ENCODE measurements at places on chromosomes 6 and 20. TPM values are rescaled to one million over a fixed set of nuclear protein-coding genes. Genes with fewer than 3 reads are reported as not detected.
A peak's percentile ranks its signal among the peaks of the same experiment; 100 is the strongest.

Gene LTB
- 0.96 TPM for total RNA-seq

Gene DNMT3B
- 0.96 TPM for total RNA-seq

Gene LPIN3
- 20.8 TPM for total RNA-seq

Gene HLA-DPA1
- total RNA-seq, result 75.4 TPM

GRCh38 chr6:121998631-121999030 lies 400.8 kb upstream of the HSF2 start:
- no peaks in the 10 kb centered on the region for H3K36me3 ChIP-seq
- H3K4me1 ChIP-seq, result no peaks in the 10 kb centered on the region
- DNase-seq, result no peak
- H3K4me3 ChIP-seq, result no peak overlapping the region

GRCh38 chr6:11847515-11848345 lies 69.1 kb upstream of the ADTRP start:
- H3K27ac ChIP-seq, result no peak overlapping the region
- no peak overlapping the region for H3K4me3 ChIP-seq
- no peaks in the 10 kb centered on the region for H3K27me3 ChIP-seq
- DNase-seq, result no peak

DNA sequence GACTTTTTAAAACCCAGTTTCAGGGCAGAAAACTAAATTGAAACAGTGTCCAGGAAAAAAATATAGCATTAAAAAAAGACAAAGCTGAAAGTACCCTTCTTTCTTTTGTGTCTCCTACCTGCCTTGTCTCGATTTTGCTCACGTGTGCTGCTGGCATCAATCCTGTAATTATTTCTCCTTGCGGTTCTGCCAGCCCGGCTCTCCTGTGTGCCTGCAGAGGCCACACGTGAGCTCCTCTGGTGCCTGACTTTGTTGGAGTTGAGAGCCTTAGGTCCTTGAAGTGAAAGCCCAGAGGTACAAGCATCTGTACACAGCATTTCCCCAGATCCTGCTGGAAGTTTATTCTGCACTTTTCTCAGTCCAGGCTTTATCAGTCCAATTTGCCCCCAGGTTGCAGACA lies 36.5 kb downstream of the GHRH start:
- no peak overlapping the region for H3K27ac ChIP-seq
- no peaks in the 10 kb centered on the region for H3K36me3 ChIP-seq
- no peaks in the 10 kb centered on the region for H3K27me3 ChIP-seq
- H3K4me1 ChIP-seq, result no peaks in the 10 kb centered on the region

DNA sequence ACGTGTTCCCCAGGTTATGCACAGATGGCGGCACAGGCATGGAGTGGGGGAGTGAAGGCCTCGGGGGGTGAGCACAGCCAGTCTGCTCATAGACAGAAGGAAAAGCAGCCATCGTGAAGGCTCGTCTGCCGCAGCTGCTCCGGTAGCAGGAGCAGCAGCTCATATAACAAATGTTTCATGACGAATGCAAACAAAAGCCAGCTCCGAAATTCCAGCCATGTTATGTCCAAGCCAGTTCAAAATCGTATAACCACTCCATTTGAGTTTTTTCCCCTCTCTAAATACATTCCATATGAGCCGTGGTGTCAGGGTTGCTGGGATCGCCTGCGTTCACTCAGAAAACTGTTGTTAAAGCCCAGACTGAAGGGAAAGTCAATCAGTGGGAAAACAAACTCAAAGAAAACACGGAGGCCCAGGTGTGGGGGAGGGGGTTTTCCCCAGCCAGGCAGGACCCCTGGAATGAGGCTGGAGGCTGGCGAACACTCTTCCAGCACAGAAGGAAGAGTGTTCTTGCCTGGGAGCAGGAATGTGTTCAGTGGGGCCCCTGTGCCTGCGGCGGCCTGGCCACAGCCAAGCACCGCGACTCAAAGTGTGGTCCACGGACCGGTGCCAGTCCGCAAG lies 280.4 kb upstream of the TAB2 start:
- H3K36me3 ChIP-seq, result no peaks in the 10 kb centered on the region
- H3K27ac ChIP-seq, result peak overlapping the region; percentile 52
- H3K27me3 ChIP-seq, result no peaks in the 10 kb centered on the region
- no peak overlapping the region for H3K4me3 ChIP-seq
- no peak for DNase-seq

GRCh38 chr6:151610326-151610725 lies 116.5 kb downstream of the CCDC170 start:
- no peaks in the 10 kb centered on the region for H3K27me3 ChIP-seq
- H3K36me3 ChIP-seq, result no peaks in the 10 kb centered on the region
- H3K27ac ChIP-seq, result no peak overlapping the region
- no peak for DNase-seq

- H3K4me1 ChIP-seq, result no peaks in the 10 kb centered on the region
- H3K27me3 ChIP-seq, result no peaks in the 10 kb centered on the region
- H3K36me3 ChIP-seq, result no peaks in the 10 kb centered on the region
- peak; percentile 37 for DNase-seq
Observed at GRCh38 chr20:53859684-53860083, 210.7 kb downstream of the BCAS1 start.

- no peaks in the 10 kb centered on the region for H3K36me3 ChIP-seq
- no peak overlapping the region for H3K4me3 ChIP-seq
- H3K4me1 ChIP-seq, result no peaks in the 10 kb centered on the region
- DNase-seq, result no peak
Observed at GRCh38 chr6:30005482-30005881, 55.6 kb upstream of the POLR1H start.

All from breast epithelium (tissue), 4 donors.